HT-29 (cell line): ENCODE measurements at places on chromosomes 2 and 18. TPM values are rescaled to one million over a fixed set of nuclear protein-coding genes. Genes with fewer than 3 reads are reported as not detected.

- DNase-seq = no peak
Measured at GRCh38 chr2:67459761-67460160, 62.6 kb downstream of the ETAA1 start.

DNA sequence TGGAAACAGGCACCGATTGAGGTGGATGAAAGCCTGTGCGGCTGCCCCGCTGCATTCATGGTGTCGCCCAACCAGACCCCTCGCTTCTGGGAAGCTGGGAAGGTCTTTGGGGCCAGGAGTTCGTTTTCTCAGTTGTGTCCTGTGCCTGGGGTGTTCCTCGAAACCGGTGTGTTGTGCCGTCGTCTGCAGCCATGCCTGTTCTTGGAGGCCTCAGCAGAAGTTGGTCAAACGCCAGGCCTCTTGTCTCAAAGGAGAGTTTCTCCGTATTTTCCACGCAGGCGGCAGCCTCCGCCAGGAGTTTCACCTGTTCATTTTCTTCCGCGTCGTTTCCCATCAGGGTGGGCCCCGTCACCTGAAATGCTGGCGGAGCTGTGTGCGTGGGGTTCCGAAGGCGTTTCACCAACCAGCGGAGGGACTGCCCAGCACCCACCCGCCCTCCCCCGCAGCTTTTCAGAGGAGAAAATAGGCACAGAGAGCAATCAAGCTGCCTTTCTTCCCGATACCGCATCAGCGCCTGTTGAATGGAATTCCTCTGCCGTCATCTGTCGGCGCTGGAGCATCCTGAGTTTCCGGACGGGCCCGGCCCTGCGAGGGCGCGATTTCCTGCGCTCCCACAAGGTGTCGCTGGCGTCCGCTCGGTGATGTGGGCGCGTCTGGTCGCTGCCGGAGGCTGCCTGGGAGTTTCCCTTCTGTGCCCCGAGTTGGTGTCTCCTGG, 17.0 kb upstream of the NFATC1 start:
- DNase-seq = peak; percentile 55

- DNase-seq = peak; percentile 73
Measured at GRCh38 chr2:165874445-165875039, 79.0 kb downstream of the TTC21B start.

- no peak for DNase-seq
Measured at GRCh38 chr2:177708660-177709444, 316.3 kb downstream of the AGPS start.

DNA sequence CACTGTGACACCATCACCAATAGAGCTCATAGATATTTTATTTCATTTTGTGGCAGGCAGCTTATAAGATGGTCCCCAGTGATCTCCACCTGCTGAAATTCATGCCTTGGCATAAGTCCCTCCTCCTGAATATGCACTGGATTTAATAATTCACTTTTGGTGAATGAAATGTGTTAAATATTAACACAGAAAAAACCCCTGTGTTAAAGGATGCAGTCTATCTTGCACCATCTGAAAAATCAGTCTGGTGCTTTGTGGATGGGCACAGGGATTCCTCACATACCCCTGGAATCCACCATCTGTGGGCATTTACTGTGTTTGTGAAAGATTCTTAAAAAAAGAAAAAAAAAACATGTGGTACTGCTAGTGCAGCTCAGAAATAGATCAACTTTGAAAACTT, 26.1 kb upstream of the WIPF1 start:
- no peak for DNase-seq

DNA sequence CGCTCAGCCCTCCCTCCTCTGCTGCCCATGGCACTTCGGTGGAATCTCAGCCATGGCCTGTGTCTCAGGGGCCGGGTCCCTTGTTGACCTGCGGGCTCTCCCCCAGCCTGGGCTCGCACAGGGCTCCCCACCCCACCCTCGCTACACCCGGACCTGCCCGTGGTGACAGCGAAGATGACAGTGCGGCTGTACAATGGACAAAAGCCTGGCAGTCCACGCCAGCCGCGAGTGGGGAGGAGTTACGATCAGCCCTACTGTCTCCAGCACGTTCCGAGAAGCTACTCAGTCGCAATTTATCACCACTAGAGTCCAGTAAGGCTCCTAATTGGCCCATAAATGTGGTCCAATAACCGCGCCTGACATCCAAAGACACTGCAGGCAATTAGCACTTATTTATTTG, 31.6 kb downstream of the GBX2 start:
- no peak for DNase-seq

DNA sequence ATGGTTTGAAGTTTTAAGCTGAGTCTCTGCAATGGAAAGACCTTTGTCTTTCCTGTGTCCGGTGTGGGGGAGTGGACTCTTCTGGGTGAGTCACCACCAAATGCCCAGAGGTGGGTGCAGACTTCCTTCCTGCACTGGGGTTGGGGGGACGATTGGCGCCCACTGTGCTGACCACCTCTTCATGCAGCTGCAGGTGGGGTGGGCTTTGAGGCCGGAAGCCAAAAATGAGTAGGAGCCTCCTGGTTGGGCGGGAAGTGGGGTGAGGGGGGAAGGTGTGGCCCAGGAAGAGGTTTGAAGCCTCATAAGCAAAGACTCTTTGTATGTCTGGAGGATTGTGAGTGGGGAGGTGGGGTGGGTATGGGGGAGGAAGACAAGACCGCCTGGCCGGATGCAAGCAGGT, 27.6 kb downstream of the PAX8 start:
- no peak for DNase-seq

DNA sequence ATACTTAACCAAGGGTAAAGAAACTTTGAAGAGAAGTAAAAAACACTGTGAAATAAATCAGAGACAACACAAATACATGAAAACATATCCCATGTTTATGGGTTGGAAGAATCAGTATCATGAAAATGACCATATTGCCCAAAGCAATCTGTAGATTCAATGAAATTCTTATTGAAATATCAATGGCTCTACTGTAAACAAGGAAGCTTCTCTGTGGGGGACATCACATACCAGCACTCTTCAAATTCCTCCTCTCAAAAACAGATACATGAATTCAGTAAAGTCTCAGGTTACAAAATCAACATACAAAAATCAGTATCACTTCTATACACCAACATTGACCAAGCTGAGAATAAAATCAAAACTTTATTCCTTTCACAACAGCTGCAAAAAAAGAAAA, 63.5 kb upstream of the CNTNAP5 start:
- DNase-seq = no peak

DNA sequence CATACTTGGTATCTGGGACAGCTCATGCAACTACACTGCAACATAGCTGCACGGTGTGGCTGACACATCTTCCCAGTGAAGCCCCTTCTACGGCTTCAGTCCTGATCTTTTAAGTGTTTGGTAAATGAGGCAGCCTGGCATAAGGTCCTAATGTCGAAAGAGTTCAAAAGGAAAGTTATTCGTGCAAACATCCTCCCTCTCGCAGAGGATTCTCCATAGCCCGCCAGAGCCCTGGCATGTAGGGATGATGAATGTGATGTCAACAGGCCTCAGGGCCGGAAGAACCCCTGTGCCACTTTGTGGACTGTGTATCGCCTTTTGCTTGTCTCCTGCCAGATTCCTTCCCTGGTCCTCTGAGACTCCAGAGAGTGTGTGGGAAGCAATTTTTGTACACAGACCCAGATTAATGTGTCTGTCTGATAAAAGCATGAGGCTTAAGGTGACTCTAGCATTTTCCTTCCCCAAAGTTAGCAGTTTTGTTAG, 88.5 kb downstream of the SOCS6 start:
- peak; percentile 60 for DNase-seq

- no peak for DNase-seq
Measured at GRCh38 chr18:63883617-63884016, 3.9 kb upstream of the SERPINB2 start.

The CHRNG gene
- total RNA-seq = not detected in 2 replicates

The AMER3 gene
- total RNA-seq = not detected in 2 replicates

The MOCOS gene
- total RNA-seq = 5.9 and 6.2 TPM in 2 replicates

The GMCL1 gene
- 21.5 and 25.8 TPM in 2 replicates for total RNA-seq

The SRD5A2 gene
- total RNA-seq = not detected in 2 replicates

The FRZB gene
- 0.15 and 0.21 TPM in 2 replicates for total RNA-seq

The UGT1A10 gene
- total RNA-seq = 140 and 150 TPM in 2 replicates

The LOXL3 gene
- total RNA-seq = 0.74 and 2.2 TPM in 2 replicates

The TEKT4 gene
- total RNA-seq = not detected in 2 replicates

The VWA3B gene
- not detected in 2 replicates for total RNA-seq

The SMYD1 gene
- total RNA-seq = not detected in 2 replicates

The ZSWIM2 gene
- not detected in 2 replicates for total RNA-seq

The GPBAR1 gene
- total RNA-seq = 0.05 and 0.56 TPM in 2 replicates

The C2orf66 gene
- not detected in 2 replicates for total RNA-seq
